ENCODE measurements at places on chromosomes 12 and 14.

DNA sequence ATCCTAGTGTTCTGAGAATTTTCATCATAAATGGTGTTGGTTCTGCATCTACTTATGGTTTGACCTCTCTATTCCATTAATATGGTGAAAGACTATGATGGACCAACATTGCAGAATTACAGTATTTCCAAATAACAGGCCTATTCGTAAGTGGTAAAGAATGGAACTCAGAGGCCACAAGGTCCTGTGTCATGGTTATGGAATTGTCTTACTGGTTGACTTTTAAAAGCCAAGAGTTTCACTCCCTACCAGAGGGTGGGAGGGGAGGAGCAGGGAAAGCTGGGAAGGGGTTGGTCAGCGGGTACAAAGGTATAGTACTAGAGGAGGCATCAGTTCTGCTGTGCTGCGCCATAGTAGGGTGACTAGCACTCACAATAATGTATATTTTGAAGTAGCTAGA lies 153.4 kb downstream of the TMEM132D start:
- no peak for DNase-seq

- DNase-seq: no peak
These were observed 14.3 kb downstream of the YBX3 start for GRCh38 chr12:10708862-10709261.

GRCh38 chr12:12032260-12032791 lies 38.4 kb upstream of the BCL2L14 start:
- no peak for DNase-seq

- DNase-seq: no peak
These were observed 88.4 kb downstream of the POLR3B start for GRCh38 chr12:106445959-106446358.

- no peak for DNase-seq
These were observed 10.6 kb upstream of the NINJ2 start for GRCh38 chr12:673849-674248.

- DNase-seq: no peak
These were observed 39.1 kb downstream of the CORO1C start for GRCh38 chr12:108691998-108692808.

DNA sequence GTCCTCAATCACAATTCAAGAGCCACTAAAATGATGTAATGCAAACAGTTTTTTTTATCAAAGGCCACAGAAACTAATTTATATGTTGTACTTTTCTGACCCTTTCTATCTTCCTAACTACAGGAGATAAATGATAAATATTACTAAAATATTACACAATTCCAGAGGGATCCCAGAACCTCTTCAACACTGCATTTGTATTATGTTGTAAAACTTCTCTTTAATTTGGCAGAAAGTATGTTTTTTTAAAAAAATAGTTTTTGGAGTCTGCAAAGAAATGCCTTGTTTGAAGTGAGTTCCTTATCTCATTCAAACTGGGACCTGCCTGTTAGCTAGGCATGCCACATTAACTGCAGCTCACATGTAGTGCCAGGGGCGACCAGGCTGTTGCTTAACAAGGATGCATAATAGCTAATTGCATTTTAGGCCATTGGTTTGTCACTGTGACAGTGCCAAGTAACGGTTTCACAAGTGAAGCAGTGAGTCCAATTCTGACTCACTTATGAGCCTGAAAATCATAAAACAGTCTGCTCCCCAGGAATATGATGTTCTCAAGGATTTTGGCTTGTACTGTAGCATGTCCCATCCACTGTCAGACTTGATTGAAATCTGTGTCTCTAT lies 266.9 kb downstream of the KTN1 start:
- DNase-seq: no peak

DNA sequence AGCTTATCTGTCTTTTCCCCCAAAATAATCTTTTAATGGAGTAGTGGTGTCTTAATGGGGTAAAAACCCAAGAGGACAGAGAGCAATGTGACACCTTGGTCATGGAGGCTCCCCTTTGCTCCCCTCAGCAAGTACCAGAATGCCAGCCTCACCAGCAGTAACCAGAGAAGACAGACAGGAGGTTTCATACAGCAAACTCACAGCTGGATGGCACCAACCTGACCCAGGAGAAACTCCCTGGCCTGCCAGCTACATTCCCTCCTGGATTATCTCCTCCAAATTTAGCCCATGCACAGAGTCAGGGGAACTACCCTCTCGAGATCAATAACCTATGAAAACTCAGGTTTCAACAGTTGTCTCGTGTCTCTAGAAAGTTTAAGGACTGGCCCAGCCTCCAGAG lies 15.9 kb downstream of the BHLHE41 start:
- no peak for DNase-seq

- DNase-seq: no peak
These were observed 199.5 kb downstream of the TMEM132D start for GRCh38 chr12:129704232-129704830.

DNA sequence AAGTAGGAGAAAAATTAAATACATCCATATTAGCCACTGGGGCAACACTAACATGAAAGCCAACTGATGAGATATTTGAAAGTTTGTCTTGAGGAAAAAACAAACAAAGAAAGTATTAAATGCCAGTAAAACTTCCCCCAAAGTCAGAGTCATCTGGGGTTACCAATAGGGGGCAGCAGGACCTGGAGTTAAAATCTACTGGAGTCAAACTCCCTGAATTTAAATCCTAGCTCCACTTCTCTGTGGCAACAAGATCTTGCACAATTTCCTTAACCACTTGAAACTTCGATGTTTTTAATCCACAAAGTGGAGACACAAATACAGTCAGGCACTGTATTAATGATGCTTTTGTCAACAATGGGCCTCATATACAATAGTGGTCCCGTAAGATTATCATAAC lies 14.4 kb downstream of the PLEKHG7 start:
- no peak for DNase-seq

- DNase-seq: no peak
These were observed 74.0 kb downstream of the FERMT2 start for GRCh38 chr14:52876806-52877205.

Data from stimulated activated CD8-positive, alpha-beta memory T cell treated with anti-CD3 and anti-CD28 coated beads, Interleukin-15, amount 100 ng/mL, for 1 hour (primary cell).